ENCODE measurements at places on chromosomes 7 and 10. TPM values are rescaled to one million over a fixed set of nuclear protein-coding genes. Genes with fewer than 3 reads are reported as not detected.

Gene SEMA3E
- total RNA-seq, result not detected

Gene PRSS1
- total RNA-seq, result not detected

DNA sequence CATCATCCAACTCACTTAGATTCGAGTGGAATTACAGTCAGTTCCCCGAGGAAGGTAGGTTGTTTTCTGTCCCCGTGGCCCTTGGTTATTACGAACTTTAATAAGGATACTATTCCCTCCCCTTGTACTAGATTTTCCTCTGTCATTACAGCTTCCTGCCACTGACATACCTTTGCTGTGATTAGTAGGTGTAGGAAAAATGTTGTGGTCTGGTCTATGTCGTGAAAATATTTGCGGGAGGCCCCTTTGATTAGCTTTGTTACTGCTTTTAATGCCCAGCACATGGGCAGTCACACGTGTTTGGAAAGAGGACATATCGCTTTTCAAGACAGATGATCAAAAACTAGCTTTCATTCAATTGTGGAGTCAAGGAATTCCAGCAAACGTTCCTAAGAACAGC is 92.2 kb downstream of the GATA3 start:
- H3K4me1 ChIP-seq, result peaks cover 2% of the 10 kb centered on the region
- peaks cover 5% of the 10 kb centered on the region for H3K27me3 ChIP-seq
- H3K27ac ChIP-seq, result no peak overlapping the region

GRCh38 chr10:26960308-26960707 is 99.5 kb upstream of the ABI1 start:
- no peaks in the 10 kb centered on the region for H3K4me1 ChIP-seq
- no peak overlapping the region for H3K27ac ChIP-seq
- H3K4me3 ChIP-seq, result no peak overlapping the region
- H3K27me3 ChIP-seq, result no peaks in the 10 kb centered on the region
- DNase-seq, result no peak
- H3K36me3 ChIP-seq, result no peaks in the 10 kb centered on the region

DNA sequence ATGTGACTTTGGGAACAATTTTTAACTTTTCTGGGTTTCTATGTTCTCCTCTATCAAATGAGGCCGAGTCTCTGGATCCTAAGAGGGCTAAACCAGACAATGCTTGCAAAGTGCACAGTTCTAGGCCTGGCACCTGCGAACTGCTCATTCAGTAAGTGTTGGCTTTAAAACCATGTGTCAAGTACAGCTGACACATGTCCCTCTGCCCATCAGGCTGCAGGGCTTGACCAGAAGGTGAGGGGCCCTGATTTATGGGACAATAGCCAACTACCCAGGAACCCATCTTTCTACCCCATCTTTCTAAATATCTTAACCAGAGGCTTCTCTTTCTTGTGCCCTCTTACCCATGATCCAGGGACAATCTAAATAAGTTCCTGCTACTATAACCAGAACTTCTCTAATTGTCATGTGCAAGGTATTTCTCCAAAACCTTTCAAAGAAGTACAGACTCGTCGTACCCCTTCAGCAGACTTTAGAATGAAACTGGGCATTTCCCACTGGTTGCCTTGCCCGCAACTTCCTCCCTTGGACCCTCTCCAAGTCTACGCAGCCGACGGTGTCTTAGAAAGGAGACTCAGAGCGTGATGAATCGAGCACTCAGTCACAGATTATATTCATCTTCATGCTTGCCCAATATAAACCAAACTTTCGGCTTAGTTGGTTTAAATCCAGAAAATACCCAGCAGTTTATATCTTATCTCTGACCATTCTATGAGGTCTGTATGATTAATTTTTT is 69.8 kb upstream of the STEAP1B start:
- H3K4me1 ChIP-seq, result peaks cover 23% of the 10 kb centered on the region
- H3K27ac ChIP-seq, result no peak overlapping the region
- H3K27me3 ChIP-seq, result peaks cover 59% of the 10 kb centered on the region
- H3K36me3 ChIP-seq, result no peaks in the 10 kb centered on the region
- H3K4me3 ChIP-seq, result no peak overlapping the region
- no peak for DNase-seq

GRCh38 chr10:90148116-90148855 is 446.9 kb downstream of the KIF20B start:
- no peaks in the 10 kb centered on the region for H3K36me3 ChIP-seq
- no peak for DNase-seq
- no peak overlapping the region for H3K4me3 ChIP-seq
- H3K27ac ChIP-seq, result no peak overlapping the region
- no peaks in the 10 kb centered on the region for H3K27me3 ChIP-seq

GRCh38 chr10:63457594-63457993 is 8.2 kb downstream of the JMJD1C start:
- no peak for DNase-seq
- H3K27ac ChIP-seq, result no peak overlapping the region
- no peak overlapping the region for H3K4me3 ChIP-seq
- no peaks in the 10 kb centered on the region for H3K4me1 ChIP-seq

DNA sequence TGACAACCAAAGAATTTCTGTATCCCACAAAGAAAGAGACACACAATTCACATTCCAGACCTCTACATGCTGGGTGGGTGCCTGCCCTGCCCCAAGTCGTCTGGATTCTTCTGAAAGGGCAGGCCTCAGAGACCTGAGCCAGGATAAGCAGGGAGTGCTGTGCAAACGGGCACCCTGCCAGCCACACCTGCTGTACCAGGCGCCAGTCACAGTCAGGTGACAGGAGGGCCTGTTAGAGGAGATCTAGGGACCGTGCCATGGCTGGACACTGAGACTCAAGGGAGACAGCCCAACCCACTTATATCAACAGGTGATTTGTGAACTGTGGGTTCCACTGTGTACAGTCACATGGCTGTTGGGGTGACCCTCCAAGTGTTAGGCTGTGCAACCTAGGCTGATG is 103.1 kb upstream of the AFAP1L2 start:
- DNase-seq, result no peak
- H3K27ac ChIP-seq, result no peak overlapping the region
- peaks cover 33% of the 10 kb centered on the region for H3K36me3 ChIP-seq
- peaks cover 29% of the 10 kb centered on the region for H3K4me1 ChIP-seq
- no peak overlapping the region for H3K4me3 ChIP-seq

Gene C7orf57
- total RNA-seq, result 0.14 TPM

Data from activated CD4-positive, alpha-beta T cell treated with anti-CD3 and anti-CD28 coated beads, Interleukin-2, amount 10 ng/mL, durations not matched to agents 24 days and 14 days (primary cell).